ENCODE measurements at places on chromosomes 5 and 9. TPM values are rescaled to one million over a fixed set of nuclear protein-coding genes. Genes with fewer than 3 reads are reported as not detected.

DNA sequence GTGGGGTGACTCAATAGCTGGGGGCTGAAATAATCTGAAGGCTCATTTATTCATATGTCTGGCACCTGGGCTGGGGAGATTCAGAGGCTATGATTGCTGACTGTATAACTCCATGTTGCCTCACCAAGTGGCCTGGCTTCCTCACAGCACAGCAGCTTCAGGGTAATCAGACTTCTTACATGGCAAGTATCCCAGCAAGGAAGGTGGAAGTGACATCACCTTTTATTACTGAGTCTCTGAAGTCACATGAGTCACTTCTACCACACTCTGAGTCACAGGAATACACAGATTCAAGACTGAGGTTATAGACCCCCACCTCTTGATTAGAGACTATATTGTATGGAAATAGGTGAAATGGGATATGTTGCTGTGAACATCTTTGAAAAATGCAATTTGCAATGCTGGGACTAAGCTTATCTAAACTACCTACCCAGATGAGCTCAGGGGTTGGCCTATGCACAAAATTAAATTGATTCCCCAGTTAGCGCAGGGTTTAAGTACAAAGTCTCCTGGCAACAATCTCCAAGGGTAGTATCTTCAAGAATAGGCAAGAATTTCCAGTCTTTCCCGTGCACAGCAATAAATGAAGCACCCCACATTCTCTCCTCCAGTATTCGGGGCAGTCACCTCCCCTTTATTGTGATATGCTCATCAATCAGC, 553.1 kb downstream of the LRRC70 start:
- no peak overlapping the region for H3K4me3 ChIP-seq
- H3K36me3 ChIP-seq = no peaks in the 10 kb centered on the region
- DNase-seq = peak; percentile 48
- H3K27ac ChIP-seq = no peak overlapping the region
- H3K4me1 ChIP-seq = no peaks in the 10 kb centered on the region

- H3K27me3 ChIP-seq = no peaks in the 10 kb centered on the region
- H3K36me3 ChIP-seq = no peaks in the 10 kb centered on the region
- no peak overlapping the region for H3K27ac ChIP-seq
- peak; percentile 44 for DNase-seq
- peaks cover 4% of the 10 kb centered on the region for H3K4me1 ChIP-seq
Measured at GRCh38 chr5:93294996-93295395, 286.0 kb downstream of the NR2F1-AS1 start.

The SYK gene
- total RNA-seq = not detected

The ALDOB gene
- total RNA-seq = not detected

The TMEM215 gene
- not detected for total RNA-seq

All from IMR-90 (cell line).